Stimulated activated CD4-positive, alpha-beta T cell treated with anti-CD3 and anti-CD28 coated beads, Interleukin-12 subunit alpha, Interleukin-12 subunit beta, amount 100 ng/mL, for 48 hours (primary cell): ENCODE measurements at places on chromosomes 7 and 10.

DNA sequence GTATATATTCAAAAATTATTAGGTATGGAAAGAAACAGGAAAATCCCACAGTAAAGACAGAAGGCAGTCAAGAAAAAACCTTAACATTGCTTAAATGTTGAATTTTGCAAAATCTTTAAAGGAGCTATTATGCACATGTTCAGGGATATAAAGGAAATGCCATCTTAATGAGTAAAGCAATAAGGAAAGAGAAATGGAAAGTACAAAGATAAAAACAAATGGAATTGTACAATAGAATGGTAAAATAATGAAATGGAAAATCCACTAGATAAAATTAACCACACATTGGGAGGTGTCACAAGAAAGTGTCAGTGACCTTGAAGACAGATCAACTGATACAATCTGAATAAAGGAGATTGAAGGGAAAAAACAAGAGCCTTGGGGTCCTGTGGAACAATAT is 82.0 kb downstream of the KIF20B start:
- DNase-seq: no peak

GRCh38 chr10:83371696-83372490 is 767.4 kb upstream of the GHITM start:
- no peak for DNase-seq

GRCh38 chr7:8579661-8580194 is 146.3 kb downstream of the NXPH1 start:
- DNase-seq: no peak

DNA sequence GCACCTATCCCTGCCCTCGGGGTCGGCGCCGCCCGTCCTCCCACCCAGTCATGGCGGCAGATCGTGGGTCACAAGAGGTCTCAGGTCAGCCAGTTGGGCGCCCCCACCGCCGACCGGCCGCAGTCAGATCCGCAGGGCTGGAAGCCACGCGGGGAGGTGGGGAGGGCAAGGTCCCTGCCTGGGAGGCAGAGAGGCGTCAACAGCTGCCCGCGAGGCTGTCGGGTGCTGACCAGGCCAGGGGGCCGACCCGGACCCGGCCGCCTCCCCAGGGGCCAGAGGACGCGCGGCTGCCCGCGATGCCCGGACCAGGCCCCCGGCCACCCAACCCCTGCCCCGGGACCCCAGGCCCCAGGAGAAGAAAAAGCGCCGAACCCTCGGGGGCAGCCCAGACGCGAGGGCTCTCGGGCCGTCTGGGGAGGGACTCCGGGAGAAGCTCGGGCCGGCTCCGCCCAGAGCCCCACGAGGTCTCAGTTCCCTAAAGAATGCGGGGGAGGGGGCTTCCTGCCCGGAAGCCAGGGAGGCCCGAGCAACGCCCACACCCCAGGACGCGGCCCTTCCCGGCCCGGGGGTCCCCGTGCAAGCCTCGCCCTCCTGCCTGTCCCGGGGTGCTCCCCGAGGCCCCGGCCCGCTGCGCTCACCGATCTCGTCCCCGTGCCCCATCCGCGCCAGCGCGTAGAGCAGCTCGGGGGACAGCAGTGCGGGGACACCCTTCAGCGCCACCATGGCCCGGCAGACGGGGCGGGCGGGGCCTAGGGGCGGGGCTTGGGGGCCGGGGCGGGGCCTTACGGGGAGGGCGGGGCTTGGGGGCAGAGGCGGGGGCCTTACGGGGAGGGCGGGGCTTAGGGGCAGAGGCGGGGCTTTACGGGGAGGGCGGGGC is at the start of gene FUOM:
Gene FUOM (minus strand): TSS at position 735 of the 877 bp plus-strand sequence. CDS start 12 bp downstream, at position 723.
- DNase-seq: peak; percentile 68

DNA sequence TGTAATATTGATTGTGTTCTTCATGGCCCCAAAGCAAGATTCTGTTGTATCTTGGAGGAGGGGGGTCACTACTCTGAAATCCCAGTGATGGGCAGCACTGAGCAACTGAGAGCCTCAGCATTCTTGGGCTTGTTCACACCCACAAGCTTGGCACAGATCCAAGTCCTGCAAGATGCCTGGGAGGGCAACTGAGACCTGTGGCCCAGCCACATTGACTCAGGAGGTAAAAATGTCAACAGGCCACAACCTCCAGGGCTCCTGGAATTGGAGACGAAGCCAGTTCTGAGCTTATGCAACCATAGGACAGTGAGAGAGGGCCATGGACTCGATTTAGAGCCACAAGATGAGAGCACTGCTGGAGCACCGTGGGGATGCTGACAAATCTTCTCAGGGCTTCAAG is 3.1 kb upstream of the DOCK1 start:
- no peak for DNase-seq

- DNase-seq: no peak
Measured at GRCh38 chr10:104059364-104059763, 26.3 kb downstream of the COL17A1 start.

- DNase-seq: no peak
Measured at GRCh38 chr7:129497156-129497555, 5.2 kb upstream of the SMKR1 start.

- DNase-seq: no peak
Measured at GRCh38 chr10:64036321-64036930, 515.2 kb downstream of the REEP3 start.

DNA sequence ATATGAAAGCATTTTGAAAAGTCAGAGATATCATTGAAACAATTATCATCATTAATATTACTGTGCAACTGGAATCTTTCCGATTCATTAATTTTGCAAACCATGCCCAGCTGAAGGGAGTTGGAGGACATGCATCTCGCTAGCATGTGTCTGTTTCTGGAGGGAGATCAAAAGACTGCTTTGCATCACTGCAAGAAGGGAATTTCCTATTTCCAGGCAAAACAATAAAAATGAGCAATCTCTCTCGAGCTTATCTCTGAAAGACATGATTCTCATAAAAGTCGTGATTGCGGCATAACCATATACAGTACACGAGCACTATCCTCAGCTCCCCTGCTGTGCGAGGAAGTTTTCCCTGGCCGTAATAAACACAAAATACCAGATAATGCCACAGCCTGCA is 607.6 kb upstream of the DPP6 start:
- DNase-seq: no peak

DNA sequence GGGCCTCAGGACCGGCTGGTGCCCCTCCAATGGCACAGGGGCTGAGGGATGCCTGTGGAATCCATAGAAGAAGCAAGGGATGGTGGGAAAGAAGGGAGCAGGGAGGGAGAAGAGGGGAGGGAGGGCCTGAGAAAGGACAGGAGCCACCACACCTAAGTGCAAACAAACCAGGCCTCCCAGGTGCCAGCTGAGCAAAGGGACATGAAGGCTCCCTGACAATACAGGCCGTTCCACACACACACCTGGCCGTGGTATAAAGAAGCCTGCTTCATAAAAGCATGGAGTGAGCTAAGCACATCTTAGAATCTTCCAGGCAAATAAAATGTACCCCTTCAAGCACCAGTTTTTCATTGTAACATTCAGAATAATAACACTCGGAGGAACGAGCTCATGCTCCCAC is 54.0 kb downstream of the OAT start:
- DNase-seq: no peak

- DNase-seq: no peak
Measured at GRCh38 chr10:112282086-112282485, 1.1 kb upstream of the TECTB start.

DNA sequence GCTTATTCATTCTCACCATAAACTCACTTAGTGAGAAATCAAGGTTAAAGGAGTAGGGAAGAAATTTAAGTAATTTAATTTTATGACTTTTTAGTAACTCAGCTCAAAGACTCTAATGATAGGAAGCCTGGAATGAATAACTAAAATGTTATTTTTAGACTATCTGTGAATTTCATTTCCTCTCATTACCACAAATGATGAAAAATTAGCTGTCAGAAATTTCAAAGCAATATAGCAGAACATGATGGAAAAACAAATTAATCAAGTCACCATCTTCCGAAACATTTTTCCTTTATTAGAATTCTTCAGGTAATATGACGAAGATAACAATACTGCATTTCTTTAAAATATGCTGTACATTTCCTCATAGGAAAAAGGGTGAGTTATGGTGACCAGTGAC is 2.7 kb upstream of the ITGB8 start:
- no peak for DNase-seq

DNA sequence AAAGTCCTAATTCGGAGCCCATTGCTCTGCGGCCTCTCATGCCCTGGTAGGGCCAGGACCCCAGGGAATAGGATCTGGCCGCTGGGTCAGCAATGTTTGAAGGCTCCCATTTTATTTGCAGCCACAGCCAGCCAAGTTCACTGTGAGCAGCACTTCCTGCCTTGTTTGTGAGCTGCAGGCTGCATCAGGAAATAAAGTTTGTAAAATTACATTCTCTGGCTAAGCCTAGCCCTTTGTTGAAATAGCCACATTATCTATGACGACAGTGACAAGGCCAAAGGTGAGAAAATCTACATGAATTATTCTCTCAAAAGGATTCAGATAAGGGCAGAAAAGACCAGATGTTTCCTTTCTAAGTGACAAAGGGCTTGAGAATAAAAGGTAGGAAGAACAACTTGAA is 23.7 kb upstream of the ITGB1 start:
- no peak for DNase-seq

DNA sequence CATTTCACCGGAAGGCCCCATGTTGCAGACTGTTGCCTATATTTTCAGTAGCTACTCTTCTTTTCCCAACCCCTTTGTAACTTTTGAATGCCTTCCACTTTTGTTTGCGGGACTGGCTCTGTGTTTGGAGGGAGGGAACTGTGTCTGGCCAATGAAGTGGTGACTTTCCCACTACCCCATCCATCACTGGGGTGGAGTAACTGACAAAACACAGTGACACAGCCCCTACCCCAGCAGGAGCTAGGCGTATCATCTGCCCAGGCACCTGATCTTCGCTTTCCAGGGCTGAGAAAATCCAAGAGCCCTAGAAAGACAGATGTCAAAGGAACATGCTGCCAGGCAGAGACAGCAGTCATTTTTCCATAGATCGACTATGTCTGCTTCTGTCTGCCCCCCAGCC is 710.6 kb upstream of the CELF2 start:
- DNase-seq: no peak

- DNase-seq: no peak
Measured at GRCh38 chr7:27420702-27421101, 178.1 kb downstream of the EVX1 start.

DNA sequence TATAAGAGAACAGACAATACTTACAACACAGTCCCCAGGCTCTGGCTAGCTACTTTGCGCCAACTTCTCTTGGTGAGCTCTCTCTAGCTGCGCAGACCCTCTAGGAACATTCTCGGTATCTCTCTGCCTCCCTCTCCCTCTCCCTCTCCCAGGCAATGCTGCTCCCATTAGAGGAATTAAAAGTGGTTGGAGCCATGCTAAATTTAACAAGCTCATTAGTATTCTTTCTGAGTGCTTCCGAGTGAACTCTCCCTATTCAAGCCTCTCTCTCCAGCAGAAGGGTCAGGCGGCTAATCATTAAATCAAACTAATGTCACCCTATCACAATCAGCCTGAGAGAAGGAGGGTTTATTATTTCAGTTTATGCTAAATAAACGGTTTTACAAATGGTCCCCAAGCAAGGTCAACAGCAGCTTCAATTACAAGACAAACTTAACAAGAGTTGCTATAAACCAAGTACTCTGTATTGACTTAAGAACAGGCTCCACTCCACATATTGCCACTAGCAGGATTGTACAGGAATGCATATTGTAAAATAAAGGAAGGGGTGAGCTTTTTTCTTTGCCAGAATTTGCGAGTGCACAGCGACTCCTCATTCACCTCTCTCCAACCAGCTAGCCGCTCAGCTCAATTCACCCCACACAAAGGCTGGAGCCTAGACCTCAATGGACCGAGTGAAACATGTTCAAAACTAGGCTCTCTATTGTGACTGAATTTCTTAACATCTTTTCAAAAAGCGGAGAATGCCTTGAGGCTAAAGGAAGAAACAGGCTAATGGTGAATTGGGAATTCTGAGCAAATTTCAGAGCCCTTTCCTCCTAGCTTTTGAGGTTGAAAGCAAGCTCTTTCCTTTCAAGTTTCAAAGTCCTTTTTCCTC is 84.4 kb downstream of the GLI3 start:
- no peak for DNase-seq

- no peak for DNase-seq
Measured at GRCh38 chr7:75996476-75996875, 2.1 kb upstream of the TMEM120A start.

GRCh38 chr7:132469264-132469663 is 107.0 kb downstream of the PLXNA4 start:
- no peak for DNase-seq

DNA sequence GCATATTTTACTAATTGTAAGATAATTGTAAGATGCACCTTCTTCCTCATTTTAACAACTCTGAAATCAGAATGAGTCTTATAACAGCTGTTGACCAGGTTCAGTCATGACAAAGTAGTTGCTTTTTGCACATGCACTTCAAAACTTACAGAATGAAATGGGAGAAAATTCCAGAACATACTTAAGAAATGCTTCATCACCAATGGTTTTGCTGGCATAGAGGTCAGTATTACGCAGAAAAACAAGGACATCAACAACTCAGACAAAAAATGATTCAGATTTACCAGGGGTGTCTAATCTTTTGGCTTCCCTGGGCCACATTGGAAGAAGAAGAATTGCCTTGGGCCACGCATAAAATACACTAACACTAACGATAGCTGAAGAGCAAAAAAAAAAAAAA is 13.3 kb downstream of the COL28A1 start:
- no peak for DNase-seq

GRCh38 chr10:9950070-9950469 is 1067.6 kb upstream of the CELF2 start:
- no peak for DNase-seq
